ENCODE measurements at places on chromosomes 13 and 19.

- DNase-seq: no peak
Observed at GRCh38 chr19:42233678-42234292, 8.6 kb downstream of the GSK3A start.

DNA sequence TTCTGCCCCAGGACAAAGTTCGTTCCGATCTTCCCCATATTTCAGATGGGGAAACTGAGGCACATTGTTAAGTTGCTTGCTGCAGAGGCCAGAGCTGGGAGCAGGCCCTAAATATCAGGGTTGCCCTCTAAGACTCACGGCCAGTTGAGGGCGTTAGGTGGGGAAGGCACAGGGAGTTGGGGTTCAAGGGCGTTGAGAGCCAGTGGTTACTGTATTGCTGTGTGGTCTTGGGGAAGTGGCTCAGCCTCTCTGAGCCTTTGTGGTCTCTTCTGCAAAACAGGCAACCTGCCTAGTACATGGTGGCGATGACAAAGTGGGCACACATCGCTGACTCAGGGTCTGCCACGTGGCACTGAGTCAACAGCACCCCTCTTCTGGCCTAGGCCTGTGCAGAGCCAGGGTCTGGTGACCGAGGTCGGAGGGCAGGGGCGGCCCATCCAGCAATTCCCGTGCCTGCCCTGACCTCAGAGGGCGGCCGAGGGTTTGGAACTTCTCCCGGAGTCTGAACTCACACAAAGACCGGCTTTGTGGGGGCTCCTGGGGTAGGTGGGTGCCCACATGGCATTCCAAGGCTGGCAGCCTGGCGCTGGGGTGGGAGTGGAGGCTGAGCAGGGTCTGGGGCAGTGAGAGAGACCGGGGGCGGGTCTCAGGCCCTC, 10.2 kb downstream of the TNFAIP8L1 start:
- DNase-seq: no peak

- no peak for DNase-seq
Observed at GRCh38 chr13:94182185-94182761, 297.2 kb downstream of the DCT start.

- DNase-seq: no peak
Observed at GRCh38 chr13:83633746-83634145, 248.5 kb downstream of the SLITRK1 start.

DNA sequence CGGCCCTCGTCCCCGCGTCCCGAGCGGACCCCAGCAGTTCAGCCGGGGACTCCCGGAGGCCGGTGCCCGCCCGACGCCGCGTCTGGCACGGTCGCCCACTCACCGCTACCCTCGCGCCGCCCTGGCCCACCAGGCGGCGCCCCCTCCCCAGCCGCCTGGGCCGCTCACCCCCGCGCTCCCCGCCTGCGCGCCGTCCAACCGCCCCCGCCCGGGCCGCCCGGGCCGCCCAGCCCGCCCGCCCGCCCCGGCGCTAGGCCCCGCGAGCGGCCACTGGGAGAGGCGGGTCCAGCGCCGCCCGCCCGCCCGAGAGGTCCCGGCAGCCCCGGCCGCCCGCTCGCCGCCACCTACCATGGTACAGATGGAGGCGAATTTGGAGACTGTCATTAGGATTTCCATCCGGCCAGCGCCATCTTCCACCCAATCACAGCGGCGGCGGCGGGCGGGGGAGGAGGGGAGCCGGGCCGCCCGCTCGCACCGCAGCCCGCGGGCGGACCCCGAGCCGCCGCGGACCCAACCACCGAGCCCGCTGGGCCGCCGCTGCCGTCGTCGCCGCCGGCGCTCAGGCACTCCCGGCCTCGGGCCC, at the start of gene USP12:
USP12 (minus strand) TSS at position 568 of the 583 bp plus-strand sequence; CDS start at position 396, 172 bp downstream.
- DNase-seq: no peak

GRCh38 chr19:47280183-47280797, 5.6 kb downstream of the INAFM1 start:
- DNase-seq: no peak

DNA sequence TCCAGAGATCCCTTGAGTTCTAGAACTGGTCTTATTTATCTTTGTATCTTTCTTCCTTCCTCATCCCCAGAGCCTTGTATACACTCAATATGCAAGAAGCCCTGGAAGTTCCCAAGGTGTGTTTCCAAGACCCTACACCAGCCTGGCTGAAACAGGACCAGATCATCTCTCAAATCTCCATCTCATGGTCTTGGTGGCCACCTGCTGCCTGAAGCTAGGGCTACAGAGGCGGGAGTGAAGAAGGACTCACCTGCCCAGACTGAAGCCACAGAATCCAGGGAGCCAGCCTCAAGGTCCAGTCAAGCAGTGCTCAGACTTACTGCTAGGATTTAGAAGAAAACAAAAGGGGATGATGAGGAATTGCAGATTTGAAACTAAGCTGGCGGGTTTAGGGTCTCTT, 6.1 kb upstream of the CYSLTR2 start:
- DNase-seq: no peak

DNA sequence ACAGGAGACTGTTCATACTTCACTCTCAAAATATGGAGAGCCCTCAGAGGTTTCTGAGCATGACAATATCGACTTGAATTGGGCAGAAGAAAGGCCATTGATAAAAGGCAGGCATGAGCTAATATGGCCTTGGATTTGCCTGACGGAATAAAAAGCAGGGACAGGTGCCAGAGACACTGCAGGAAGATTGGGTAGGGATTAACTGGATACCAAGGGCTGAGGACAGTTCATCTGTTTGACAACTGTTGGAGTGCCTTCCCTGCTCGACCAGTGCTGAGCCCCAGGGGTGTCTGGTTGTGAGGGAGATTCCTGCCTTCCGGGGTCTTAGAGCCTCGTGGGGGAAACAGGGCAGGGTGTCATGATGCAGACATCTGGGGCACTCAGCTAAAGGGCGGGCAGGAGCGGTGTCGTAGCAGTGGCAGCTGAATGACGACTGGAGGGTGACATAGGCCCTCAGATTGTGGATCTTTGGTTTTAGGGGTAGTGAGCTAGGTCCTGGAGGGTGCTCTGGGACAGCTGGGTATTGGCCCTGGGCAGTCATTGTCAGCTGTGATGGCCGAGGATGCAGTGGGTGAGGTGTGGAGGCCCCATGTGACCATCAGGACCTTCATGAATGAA, 12.3 kb downstream of the GATAD2A start:
- DNase-seq: no peak

DNA sequence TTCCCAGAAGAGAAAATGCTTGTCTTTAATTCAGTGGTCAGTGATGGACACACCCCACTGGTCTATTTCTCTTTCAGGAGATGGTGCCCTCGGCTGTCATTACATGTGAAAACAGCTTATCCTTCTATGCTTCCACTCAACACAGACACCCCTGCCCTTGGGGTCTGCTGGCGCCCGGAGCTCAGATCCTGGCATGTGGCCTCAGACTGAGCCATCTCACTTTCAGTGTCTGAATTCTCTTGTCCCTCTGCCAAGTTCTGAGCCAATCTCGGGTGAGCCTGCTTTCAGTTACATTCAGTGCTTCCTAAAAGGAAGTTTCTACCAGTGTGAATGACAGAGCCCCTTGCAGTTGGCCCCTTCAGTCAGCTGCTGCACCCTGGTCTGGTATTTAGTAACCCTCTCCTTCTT, 293.6 kb downstream of the DNAJC15 start:
- DNase-seq: no peak

Data from RWPE2 (cell line).